ENCODE measurements at places on chromosomes 13 and 19.

GRCh38 chr19:44765949-44766335 lies 11.7 kb upstream of the CBLC start:
- DNase-seq: no peak

GRCh38 chr19:52659013-52659412 lies 20.9 kb upstream of the ZNF83 start:
- DNase-seq: no peak

DNA sequence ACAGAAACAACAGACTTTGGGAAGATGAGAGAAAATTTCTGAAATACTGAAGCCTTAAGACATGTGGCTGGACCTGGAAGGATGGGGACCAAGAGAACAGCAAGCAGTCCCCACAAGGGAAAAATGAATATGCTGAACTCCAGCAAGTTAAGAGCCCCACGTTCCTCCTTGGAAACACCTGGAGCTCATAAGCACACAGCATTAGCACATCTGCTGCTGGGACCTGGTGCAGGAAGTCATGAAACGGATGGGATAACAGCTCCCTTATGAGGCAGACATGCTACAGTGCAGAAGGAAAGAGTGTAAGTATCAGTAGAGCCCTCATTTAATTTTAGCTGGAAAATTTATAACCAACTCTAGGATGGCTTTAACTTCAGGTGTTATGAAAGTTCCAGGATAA lies 67.3 kb downstream of the SLC15A1 start:
- DNase-seq: no peak

DNA sequence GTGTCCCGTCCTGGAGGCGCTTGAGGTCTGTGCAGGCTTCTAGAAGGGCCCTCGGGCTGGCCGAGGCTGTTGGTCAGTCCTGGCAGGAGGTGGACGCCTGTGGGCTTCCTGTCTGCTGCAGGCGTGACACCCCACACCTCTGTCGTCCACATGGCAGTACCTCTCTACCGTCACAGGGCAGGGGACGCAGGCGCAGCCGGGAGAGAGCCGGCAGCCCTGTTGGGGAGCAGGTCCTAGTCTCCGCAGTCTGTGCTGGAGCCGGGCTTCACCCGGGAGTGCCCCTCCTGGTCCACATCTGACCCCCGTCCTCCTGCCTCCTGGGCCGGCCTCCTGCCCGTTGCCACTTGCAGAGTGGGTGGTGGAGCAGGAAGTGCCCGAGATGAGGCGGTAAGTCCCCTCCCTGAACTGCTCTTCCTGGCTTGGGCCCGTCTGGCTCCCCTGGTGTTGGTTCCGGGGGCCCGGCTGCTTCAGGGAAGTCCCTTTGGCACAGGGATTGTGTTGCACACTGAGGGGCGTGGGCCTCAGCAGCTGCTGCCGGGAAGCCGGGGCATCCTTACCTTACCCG lies 106.0 kb downstream of the KDM4B start:
- DNase-seq: no peak

DNA sequence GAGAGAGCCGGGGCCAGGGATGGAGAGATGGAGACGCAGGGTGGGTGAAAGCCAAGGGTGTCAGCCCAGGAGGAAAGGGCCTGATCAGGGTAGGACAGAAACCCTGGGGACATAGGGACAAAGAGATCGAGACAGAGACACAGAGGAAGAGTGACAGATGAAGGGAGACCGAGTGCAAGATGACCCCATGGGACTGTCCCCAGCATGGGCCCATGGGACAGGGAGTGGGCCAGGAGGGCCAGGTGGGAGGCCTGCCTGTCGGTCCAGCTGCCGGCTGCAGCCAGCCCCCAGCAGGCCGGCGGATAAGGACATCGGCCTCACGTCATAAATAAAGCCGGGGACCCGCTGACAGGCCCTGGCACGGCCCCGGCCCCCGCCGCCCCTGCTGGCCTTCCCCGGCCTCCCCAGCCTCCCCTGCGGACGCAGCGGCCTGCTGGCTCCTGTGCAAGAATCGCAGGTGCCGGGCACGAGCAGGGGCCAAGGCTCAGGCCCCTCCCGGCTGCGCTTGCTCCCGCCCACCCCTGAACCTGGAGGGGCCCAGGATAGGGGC lies 6.3 kb downstream of the REX1BD start:
- no peak for DNase-seq

- peak; percentile 49 for DNase-seq
Measured at GRCh38 chr13:73835138-73835721, 299.0 kb downstream of the KLF12 start.

DNA sequence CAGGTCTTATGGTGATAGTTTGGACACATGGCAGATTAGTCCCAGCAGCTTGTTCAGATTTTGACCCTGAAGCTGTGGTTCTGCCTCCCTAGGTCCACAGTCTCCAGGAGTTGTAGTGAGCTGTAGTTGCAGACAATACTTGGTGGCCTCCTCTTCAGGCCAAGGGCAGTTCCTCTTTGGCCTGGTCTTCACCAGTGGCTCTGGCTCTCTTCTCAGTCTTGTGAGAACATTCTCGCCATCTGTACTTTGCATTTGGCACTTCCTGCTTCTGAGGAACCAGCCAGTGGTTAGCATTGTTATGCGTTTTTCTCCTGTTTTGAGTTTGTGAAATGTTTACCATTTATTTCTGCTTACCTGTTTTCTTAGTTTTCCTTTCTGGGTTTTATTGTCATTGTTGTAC lies 40.7 kb downstream of the PCCA start:
- no peak for DNase-seq

- no peak for DNase-seq
Measured at GRCh38 chr13:40452741-40453334, 213.6 kb downstream of the FOXO1 start.

DNA sequence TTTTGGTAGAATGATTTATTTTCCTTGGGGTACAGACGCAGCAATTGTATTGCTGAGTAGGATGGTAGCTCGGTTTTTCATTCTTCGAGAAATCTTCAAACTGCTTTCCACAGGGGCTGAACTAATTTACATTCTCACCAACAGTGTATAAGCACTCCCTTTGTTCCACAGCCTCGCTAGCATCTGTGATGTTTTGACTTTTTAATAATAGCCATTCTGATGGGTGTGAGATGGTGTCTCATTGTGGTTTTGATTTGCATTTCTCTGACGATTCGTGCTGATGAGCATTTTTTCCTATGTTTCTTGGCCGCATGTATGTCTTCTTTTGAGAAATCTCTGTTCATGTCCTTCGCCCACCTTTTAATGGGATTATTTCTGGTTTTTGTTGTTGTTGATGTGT lies 54.8 kb upstream of the UQCRFS1 start:
- no peak for DNase-seq

DNA sequence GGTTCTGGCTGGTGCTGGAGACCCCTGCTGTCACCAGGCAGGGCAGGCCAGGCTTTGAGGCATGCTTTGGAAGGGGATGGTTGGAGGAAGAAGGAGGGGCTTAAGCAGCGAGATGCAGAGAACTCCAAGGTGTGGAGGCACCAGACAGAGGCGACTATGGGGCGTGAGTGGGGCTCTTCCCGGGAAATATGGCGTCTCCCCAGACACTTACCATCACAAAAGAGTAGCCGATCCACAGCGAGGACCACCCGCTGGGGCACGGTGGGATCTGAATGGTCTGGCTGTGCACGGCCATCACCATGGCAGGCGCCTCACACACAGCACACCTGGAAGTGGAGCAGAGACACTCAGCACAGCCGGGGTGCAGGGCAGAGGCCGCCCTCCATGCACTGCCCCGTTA lies 151.9 kb downstream of the COL4A1 start:
- DNase-seq: no peak

DNA sequence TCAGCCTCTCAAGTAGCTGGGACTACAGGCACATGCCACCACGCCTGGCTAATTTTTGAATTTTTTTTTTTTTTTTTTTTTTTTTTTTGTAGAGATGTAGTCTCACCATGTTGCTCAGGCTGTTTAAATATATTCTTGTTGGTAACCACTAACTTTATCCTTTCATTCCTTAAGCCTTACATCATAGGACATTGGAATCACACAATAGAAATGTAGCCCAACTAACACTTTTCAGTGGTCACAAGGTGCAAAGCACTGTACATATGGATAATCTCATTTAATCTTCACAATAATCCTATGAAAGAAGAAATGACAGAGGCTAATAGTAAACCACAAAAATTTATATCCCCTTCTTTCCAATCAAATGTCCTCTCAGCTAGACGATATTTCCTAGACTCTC lies 417.8 kb upstream of the DACH1 start:
- DNase-seq: peak; percentile 16

- no peak for DNase-seq
Measured at GRCh38 chr13:91922969-91923592, 524.7 kb downstream of the GPC5 start.

- no peak for DNase-seq
Measured at GRCh38 chr19:15669891-15670290, 3.0 kb upstream of the CYP4F12 start.

- no peak for DNase-seq
Measured at GRCh38 chr19:7788178-7788932, 25.3 kb downstream of the CLEC4M start.

GRCh38 chr19:7480970-7481255 lies 7.9 kb downstream of the PEX11G start:
- no peak for DNase-seq

DNA sequence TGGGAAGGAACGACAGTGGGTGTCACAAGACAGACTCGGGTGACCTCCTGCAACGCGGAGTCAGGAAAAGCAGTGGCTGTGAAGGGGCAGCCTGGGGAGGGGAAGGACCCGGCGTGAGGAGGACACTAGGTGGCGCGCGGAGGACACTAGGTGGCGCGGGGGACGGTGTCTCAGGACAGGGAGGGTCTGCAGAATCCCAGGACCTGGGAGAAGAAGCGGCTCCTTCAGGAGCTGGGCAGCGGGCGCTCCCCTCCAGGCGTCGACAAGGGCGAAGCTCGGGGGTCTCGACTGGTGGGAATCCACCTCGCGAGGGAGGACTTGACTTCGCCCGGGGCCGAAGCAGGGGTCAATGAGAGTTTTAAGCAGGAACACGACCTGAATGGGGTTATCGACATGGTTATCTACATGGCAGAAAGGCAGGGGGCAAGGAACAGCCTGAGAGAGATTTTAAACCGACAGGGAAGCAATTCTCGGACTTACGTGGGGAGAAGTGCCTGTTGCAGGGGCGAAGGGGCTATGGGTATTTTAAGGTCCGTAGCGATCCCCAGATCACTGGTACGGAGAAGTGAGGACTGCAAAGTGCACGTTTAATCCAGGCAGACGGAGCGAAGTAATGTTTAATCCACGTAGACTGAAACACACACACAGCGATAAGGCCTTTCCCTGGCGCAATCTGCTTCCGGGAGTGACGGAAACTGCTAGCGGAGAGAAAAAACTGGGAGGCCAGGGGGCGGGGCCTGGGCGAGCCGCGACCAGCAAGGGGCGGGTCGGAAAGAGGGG lies at the start of gene ZNF616:
Gene ZNF616, minus strand, starts transcription at position 687 of the 780 bp plus-strand sequence. CDS start 9,426 bp downstream, outside the sequence.
- DNase-seq: peak; percentile 94

DNA sequence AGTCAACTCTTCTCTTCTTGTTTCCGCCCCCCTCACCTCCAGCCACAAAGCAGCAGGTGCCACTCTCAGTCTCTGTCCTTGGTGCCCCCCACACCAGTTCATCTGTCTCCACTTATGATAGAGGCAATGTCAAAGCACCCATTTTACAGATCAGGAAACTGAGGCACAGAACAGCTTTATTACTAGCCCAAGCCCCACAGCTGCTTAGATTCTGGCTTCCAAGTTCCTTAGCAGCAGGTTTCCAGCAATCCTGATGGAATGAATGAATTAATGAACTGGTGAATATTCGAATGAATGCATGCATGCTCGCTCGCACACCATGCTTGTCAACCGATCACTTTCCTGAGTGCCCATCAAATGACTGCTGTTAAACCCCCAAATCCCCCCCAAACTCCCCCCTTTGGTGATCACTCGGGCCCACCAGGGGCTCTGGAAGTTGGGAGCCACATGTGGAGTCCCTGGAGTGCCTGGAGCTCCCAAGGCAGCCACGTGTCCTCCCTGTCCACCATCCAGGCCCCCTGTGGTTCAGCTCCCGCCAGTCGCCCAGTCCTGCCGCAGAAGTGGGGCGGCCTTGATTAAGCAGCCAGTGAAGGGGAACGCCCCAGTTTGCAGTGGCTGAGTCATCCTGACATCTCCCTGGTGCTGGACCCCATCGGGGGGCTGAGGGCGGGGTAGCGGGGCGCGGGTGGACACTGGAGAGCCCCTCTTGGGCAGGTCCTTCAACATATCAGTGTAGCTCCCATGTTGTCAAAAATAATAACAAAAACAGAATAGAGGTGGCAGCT lies 6.8 kb downstream of the PTPRS start:
- no peak for DNase-seq
